ENCODE measurements at places on chromosomes 1 and 21. TPM values are rescaled to one million over a fixed set of nuclear protein-coding genes. Genes with fewer than 3 reads are reported as not detected.

The C1orf115 gene
- total RNA-seq: 5.8 TPM

The FOXD3 gene
- total RNA-seq: 1.0 TPM

The LCE1E gene
- not detected for total RNA-seq

The ESRRG gene
- total RNA-seq: not detected

The TMEM53 gene
- total RNA-seq: 7.7 TPM

The KRTAP13-2 gene
- total RNA-seq: not detected

The C8A gene
- not detected for total RNA-seq

The MYOG gene
- not detected for total RNA-seq

The OR2G6 gene
- total RNA-seq: not detected

The RNF11 gene
- total RNA-seq: 36.3 TPM

The NID1 gene
- total RNA-seq: 8.1 TPM

The PARP1 gene
- total RNA-seq: 131 TPM

The IL24 gene
- 0.33 TPM for total RNA-seq

Measured in A549 treated with CpdA at 1 μM for 4 hours (cell line).